NCI-H1092 treated with DMSO at 0.1 percent for 48 hours (cell line): ENCODE measurements at places on chromosomes 7 and 10.

DNA sequence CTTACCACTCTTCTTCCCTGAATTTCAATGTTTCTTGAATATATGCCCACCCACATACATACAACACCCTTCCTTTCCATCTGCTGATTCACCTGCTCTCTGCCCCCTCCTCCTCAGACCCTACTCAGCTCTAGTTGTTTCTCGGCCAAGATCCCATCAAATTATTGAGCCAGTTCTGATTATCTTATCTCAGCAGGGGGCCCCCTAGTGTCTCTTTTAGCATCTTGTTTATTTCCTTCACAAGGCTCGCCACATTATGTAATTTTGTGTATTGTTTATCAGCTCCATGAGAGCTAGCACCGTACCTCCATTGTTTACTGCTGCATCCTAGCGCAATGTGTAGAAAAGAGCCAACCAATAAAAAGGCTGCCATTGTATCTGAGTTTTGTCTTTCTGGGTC lies 71.9 kb downstream of the FAM13C start:
- DNase-seq: no peak

GRCh38 chr10:60114765-60115586 lies 208.6 kb upstream of the CCDC6 start:
- DNase-seq: peak; percentile 6

GRCh38 chr7:47677664-47678063 lies 95.8 kb upstream of the TNS3 start:
- no peak for DNase-seq

- no peak for DNase-seq
Measured at GRCh38 chr10:58081353-58081752, 186.3 kb downstream of the IPMK start.

GRCh38 chr10:132961787-132962622 lies 19.6 kb upstream of the CFAP46 start:
- peak; percentile 14 for DNase-seq

- DNase-seq: no peak
Measured at GRCh38 chr10:490891-491571, 198.4 kb downstream of the DIP2C start.

GRCh38 chr10:132057191-132057681 lies 8.5 kb upstream of the JAKMIP3 start:
- no peak for DNase-seq

GRCh38 chr7:108808549-108809266 lies 239.0 kb downstream of the DNAJB9 start:
- DNase-seq: no peak
